ENCODE measurements at places on chromosomes 12 and 14. TPM values are rescaled to one million over a fixed set of nuclear protein-coding genes. Genes with fewer than 3 reads are reported as not detected.

GRCh38 chr12:88406905-88407304, 173.4 kb downstream of the KITLG start:
- H3K4me1 ChIP-seq, result peaks cover 16% of the 10 kb centered on the region
- DNase-seq, result no peak
- no peak overlapping the region for H3K27ac ChIP-seq
- no peak overlapping the region for H3K4me3 ChIP-seq
- H3K36me3 ChIP-seq, result no peaks in the 10 kb centered on the region

DNA sequence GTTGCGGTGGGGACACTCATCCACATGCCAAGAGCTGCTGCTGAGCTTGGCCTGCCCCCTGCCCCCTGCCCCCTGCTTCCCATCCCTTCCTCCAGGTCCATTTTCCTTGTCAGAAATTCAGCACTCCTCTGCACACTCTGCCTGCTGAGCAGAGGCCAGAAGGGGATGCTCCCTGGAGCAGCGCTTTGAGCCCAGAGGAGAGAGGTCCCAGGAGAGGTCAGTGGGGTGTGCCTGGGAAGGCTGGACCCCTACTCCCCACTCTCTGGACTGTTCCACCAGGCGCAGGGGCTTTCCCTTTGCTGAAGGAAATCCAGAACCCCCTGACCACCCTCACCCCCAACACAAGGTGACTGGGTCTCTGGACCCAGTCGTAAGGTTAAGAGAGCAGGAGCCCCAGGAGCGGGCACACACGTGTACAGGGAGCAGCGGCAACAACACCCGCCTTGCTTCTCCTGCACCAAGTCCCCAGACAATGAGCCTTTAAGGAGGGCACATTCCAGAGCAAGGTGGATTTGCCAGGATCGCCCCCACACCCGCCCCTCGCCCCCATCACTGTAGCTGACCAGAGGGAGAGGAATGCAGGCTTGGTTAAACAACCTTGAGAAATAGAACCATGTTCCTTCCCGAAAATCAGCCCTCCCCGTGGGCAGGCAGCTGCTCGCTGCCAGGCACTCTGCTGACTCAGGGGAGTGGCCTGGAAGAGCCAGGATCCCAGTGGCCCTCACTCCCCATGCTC, 30.7 kb downstream of the ISCA2 start:
- no peak overlapping the region for H3K4me3 ChIP-seq
- H3K4me1 ChIP-seq, result no peaks in the 10 kb centered on the region
- DNase-seq, result peak; percentile 22
- H3K36me3 ChIP-seq, result no peaks in the 10 kb centered on the region

- peaks cover 39% of the 10 kb centered on the region for H3K36me3 ChIP-seq
- peak; percentile 76 for DNase-seq
- H3K4me1 ChIP-seq, result peaks cover 23% of the 10 kb centered on the region
- peak within 1 kb of the TSS; percentile 94 for H3K4me3 ChIP-seq
- H3K27me3 ChIP-seq, result no peaks in the 10 kb centered on the region
- peak within 1 kb of the TSS; percentile 78 for H3K27ac ChIP-seq
Observed at GRCh38 chr12:20368114-20368650, at the start of gene PDE3A. PDE3A (plus strand) TSS chr12:20368537; CDS start chr12:20369285, 748 bp downstream.

The SIX4 gene
- total RNA-seq, result 22.8 TPM

- DNase-seq, result no peak
- H3K27me3 ChIP-seq, result no peaks in the 10 kb centered on the region
- H3K27ac ChIP-seq, result peak overlapping the region; percentile 69
Observed at GRCh38 chr14:51546603-51547258, 105.0 kb upstream of the FRMD6 start.

DNA sequence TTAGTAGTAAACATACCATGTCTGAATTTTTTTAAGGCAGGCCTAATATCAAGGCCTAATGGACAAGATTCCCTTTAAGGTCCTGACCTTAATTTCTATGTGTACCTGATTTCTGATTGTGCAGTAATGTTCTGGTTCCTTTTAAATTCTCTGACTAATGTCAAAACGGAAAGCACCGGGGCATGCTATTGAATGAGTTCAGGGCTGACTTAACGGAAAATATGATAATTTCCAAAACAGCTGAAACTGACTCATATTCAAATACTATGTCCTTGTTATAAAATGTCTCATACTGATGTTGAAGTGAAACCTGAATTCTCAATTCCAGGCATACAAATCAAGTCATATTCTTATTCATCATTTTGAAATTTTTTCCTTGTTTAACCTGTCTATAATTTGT, 6.7 kb downstream of the TAS2R43 start:
- no peaks in the 10 kb centered on the region for H3K36me3 ChIP-seq
- no peaks in the 10 kb centered on the region for H3K27me3 ChIP-seq
- H3K4me3 ChIP-seq, result no peak overlapping the region
- H3K4me1 ChIP-seq, result no peaks in the 10 kb centered on the region
- no peak for DNase-seq
- H3K27ac ChIP-seq, result no peak overlapping the region

The TPH2 gene
- 0.38 TPM for total RNA-seq

- peaks cover 67% of the 10 kb centered on the region for H3K36me3 ChIP-seq
- DNase-seq, result peak; percentile 88
- H3K27ac ChIP-seq, result no peak overlapping the region
- peak overlapping the region; percentile 28 for H3K4me3 ChIP-seq
Observed at GRCh38 chr12:55720894-55721444, 776 bp downstream of the RDH5 start.

- DNase-seq, result peak; percentile 93
- H3K27me3 ChIP-seq, result peaks cover 47% of the 10 kb centered on the region
- peak within 1 kb of the TSS; percentile 68 for H3K27ac ChIP-seq
- H3K36me3 ChIP-seq, result peaks cover 48% of the 10 kb centered on the region
- peaks cover 53% of the 10 kb centered on the region for H3K4me1 ChIP-seq
- peak within 1 kb of the TSS; percentile 76 for H3K4me3 ChIP-seq
Observed at GRCh38 chr12:132489602-132490266, at the start of gene FBRSL1. FBRSL1 (plus strand) TSS chr12:132490151.

DNA sequence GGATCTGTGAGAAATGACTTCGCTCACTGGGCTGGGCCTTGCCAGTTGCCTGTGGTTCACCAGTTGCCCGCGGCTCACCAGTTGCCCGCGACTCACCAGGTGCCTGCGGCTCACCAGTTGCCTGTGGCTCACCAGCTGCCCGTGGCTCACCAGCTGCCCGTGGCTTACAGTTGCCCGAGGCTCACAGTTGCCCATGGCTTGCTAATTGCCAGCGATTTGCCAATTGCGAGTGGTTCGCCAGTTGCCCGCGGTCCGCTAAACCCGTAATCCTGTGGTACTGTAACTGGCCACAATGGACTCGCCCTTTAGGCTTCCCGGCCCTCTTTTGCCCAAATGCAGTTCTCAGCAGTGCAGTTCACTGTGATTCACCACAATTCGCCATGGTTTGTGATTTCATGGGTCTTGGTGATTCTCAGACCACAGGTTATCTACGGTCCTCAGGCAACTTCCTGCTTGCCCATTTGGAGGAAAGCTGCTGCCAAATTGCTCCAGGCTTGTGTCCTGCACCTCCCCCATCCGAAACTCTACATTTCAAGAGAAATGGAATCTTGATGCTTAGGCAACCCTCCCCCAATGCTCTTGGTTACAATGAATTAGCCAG, 15.0 kb upstream of the MEG3 start:
- no peaks in the 10 kb centered on the region for H3K4me1 ChIP-seq
- DNase-seq, result no peak
- no peak overlapping the region for H3K27ac ChIP-seq
- no peaks in the 10 kb centered on the region for H3K36me3 ChIP-seq
- H3K4me3 ChIP-seq, result no peak overlapping the region
- peaks cover 15% of the 10 kb centered on the region for H3K27me3 ChIP-seq

The TFCP2 gene
- 19.6 TPM for total RNA-seq

GRCh38 chr14:100424504-100425428, 101.6 kb downstream of the SLC25A47 start:
- no peak overlapping the region for H3K4me3 ChIP-seq
- H3K4me1 ChIP-seq, result peaks cover 10% of the 10 kb centered on the region
- H3K36me3 ChIP-seq, result no peaks in the 10 kb centered on the region
- H3K27me3 ChIP-seq, result no peaks in the 10 kb centered on the region
- no peak overlapping the region for H3K27ac ChIP-seq

GRCh38 chr14:90714811-90715210, 101.4 kb downstream of the TTC7B start:
- no peak for DNase-seq
- H3K27me3 ChIP-seq, result no peaks in the 10 kb centered on the region
- H3K4me3 ChIP-seq, result no peak overlapping the region

GRCh38 chr12:4118017-4118510, 155.5 kb upstream of the CCND2 start:
- peaks cover 65% of the 10 kb centered on the region for H3K27me3 ChIP-seq
- H3K4me3 ChIP-seq, result no peak overlapping the region
- DNase-seq, result no peak
- no peak overlapping the region for H3K27ac ChIP-seq

The PTGDR gene
- not detected for total RNA-seq

DNA sequence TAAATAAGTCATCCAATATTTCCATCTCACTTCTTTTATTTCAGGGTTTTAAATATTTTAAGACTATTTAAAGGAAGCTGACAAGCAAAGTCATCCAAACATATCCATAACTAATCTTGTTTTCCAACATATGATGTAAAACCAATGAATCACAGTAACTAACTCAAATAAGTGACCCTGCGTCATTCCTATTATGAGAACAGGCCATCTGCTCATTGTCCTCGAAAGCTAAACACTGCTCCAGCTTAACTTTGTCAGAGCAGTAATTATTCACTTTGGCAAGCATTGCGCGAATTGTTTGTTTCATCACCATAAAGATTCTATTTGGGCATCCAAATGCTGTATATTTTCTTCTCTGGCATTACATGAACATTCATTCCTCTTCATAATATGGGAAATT, 99.1 kb downstream of the CAPZA3 start:
- no peak for DNase-seq
- H3K27ac ChIP-seq, result no peak overlapping the region
- H3K36me3 ChIP-seq, result no peaks in the 10 kb centered on the region
- H3K4me3 ChIP-seq, result no peak overlapping the region
- H3K27me3 ChIP-seq, result no peaks in the 10 kb centered on the region
- no peaks in the 10 kb centered on the region for H3K4me1 ChIP-seq

GRCh38 chr12:75724928-75725312, 213.5 kb upstream of the KRR1 start:
- no peak overlapping the region for H3K4me3 ChIP-seq
- peak; percentile 22 for DNase-seq
- H3K36me3 ChIP-seq, result peaks cover 15% of the 10 kb centered on the region
- peak overlapping the region; percentile 76 for H3K27ac ChIP-seq

GRCh38 chr12:8985213-8985754, 4.1 kb upstream of the KLRG1 start:
- no peak for DNase-seq
- H3K4me1 ChIP-seq, result no peaks in the 10 kb centered on the region
- no peaks in the 10 kb centered on the region for H3K27me3 ChIP-seq
- H3K4me3 ChIP-seq, result no peak overlapping the region
- H3K36me3 ChIP-seq, result no peaks in the 10 kb centered on the region

The CHFR gene
- 47.2 TPM for total RNA-seq

GRCh38 chr14:63249092-63249491, 44.8 kb downstream of the RHOJ start:
- H3K4me1 ChIP-seq, result no peaks in the 10 kb centered on the region
- H3K36me3 ChIP-seq, result no peaks in the 10 kb centered on the region
- no peak overlapping the region for H3K4me3 ChIP-seq
- no peak overlapping the region for H3K27ac ChIP-seq

GRCh38 chr12:93089805-93090569, 160.9 kb upstream of the EEA1 start:
- H3K27ac ChIP-seq, result peak overlapping the region; percentile 85
- H3K36me3 ChIP-seq, result peaks cover 4% of the 10 kb centered on the region
- no peak overlapping the region for H3K4me3 ChIP-seq
- H3K4me1 ChIP-seq, result peaks cover 64% of the 10 kb centered on the region

The KCNC2 gene
- total RNA-seq, result not detected

The TAS2R9 gene
- not detected for total RNA-seq

DNA sequence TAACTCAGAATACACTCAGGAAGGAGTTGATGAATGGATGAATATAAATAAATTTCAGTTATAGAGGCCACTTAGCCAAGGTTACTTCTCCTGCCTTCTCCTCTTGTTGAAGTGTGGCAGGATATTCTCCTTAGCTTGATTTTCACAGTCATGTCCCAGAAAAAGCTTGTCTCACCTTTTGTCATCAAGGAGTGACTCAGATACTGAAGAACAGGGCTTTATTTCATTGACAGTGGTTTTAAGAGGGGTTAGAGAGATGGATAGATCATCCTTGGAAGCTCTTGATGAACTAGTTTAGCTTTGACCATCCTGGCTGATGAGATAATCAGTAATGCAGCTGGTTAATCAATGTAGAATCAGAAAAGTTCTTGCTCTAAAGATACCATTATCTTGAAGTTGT, 35.0 kb upstream of the CFAP54 start:
- peaks cover 17% of the 10 kb centered on the region for H3K4me1 ChIP-seq
- H3K36me3 ChIP-seq, result no peaks in the 10 kb centered on the region
- no peak for DNase-seq
- H3K27ac ChIP-seq, result no peak overlapping the region

The NINJ2 gene
- not detected for total RNA-seq

DNA sequence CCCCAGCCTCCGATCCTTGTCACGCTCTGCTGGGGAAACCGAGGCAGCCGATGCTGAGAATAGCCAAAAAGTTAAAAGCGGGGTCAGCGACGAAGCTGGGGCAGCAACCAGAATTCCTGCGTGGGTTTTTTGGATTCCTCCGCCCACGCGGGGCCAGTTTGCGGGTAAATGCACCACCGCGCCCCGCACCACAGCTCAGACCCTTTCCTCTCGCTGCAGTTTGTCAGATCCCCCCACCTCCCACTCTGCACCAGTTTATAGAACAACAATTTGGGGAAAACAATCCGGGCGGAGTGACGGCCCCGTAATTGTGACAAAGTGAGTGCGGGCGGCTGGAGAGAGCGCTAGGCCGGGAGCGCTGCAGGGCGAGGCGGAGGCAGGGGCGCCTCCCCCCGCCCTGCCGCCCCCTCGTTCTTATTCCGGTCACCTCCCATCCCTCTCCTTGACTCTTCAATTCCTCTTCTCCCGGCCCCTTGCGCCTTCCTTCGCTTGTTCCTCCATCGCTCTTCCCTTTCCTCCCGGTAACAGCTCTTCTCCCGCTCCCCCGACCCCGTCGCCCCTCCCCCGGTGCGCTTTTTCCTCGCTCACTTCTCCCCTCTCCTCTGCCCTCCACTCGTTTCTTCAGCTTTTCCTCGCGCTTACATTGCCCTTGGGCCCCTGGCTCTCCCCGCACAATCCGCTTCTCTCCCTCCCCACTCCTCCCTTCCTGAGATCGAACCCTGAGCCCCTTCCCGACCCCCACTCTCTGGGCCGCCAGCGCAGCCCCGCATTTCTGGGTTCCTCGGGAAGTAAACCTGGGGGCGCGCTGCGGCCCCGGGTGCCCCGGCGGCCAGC, 646 bp upstream of the DNAJC22 start:
- peaks cover 24% of the 10 kb centered on the region for H3K4me1 ChIP-seq
- H3K36me3 ChIP-seq, result peaks cover 20% of the 10 kb centered on the region
- DNase-seq, result no peak
- H3K4me3 ChIP-seq, result peak overlapping the region; percentile 72
- no peak overlapping the region for H3K27ac ChIP-seq
- peaks cover 47% of the 10 kb centered on the region for H3K27me3 ChIP-seq

The LYZ gene
- total RNA-seq, result 392 TPM

GRCh38 chr12:54265364-54265812, 14.5 kb downstream of the CBX5 start:
- no peak overlapping the region for H3K4me3 ChIP-seq
- H3K27me3 ChIP-seq, result no peaks in the 10 kb centered on the region
- H3K4me1 ChIP-seq, result peaks cover 15% of the 10 kb centered on the region
- peaks cover 19% of the 10 kb centered on the region for H3K36me3 ChIP-seq

GRCh38 chr14:95014036-95014435, 143.3 kb downstream of the DICER1 start:
- no peaks in the 10 kb centered on the region for H3K4me1 ChIP-seq
- peaks cover 31% of the 10 kb centered on the region for H3K27me3 ChIP-seq
- H3K36me3 ChIP-seq, result no peaks in the 10 kb centered on the region
- DNase-seq, result no peak

The FAIM2 gene
- not detected for total RNA-seq

- no peaks in the 10 kb centered on the region for H3K4me1 ChIP-seq
- H3K36me3 ChIP-seq, result no peaks in the 10 kb centered on the region
- H3K4me3 ChIP-seq, result no peak overlapping the region
- no peak for DNase-seq
Observed at GRCh38 chr14:102893452-102893851, 29.0 kb upstream of the AMN start.

Data from Calu3 (cell line).